ENCODE measurements at places on chromosomes 1 and 21.
A peak's percentile ranks its signal among the peaks of the same experiment; 100 is the strongest.

- no peak for DNase-seq
Measured at GRCh38 chr1:77514921-77515776, 167.3 kb downstream of the ZZZ3 start.

DNA sequence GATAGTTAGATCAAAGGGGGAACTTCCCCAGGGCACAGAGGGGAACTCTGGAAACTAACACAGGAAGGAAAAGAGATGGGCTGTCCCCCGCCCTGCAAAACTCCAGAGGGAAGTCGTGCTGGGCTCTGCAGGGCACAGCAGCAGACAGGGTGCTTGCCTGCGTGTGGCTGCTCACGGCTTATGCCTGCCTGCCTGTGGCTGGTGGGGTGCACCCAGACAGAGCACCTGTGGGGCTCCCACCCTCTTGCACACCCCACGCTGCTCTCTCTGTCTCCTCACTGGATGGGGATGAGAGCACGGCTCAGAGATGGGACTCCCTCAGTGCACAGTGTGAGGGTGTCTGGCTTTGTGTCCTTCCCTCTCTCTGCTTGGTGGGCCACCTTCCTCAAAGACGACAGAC lies 13.5 kb upstream of the ETV3L start:
- DNase-seq = no peak

GRCh38 chr1:174000371-174000770 lies 21.8 kb downstream of the RC3H1 start:
- DNase-seq = no peak

- DNase-seq = no peak
Measured at GRCh38 chr1:197374428-197374827, 106.4 kb downstream of the CRB1 start.

GRCh38 chr1:17204546-17205440 lies at the start of gene PADI1:
Gene PADI1 (plus strand): TSS chr1:17205128. CDS start chr1:17205218, 90 bp downstream.
- DNase-seq = no peak

DNA sequence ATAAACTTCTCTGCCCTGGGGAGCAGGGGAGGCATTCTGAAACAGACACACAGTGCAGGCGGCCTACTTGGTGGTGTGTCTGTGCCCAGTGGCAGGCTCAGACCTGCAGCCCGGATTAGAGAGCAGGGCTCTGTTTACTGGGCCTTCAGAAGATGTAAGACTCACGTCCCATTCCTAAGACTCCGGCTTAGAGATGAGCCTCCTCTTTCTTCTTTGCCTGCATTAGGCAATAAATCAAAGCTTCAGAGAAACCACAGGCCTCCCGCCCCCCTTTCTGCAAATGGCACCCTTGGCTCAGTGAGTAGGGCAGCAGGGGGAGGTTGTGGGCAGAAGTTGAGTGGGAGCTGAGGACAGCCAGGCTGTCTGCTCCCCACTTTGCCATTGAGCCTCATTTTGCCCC lies 35.8 kb downstream of the LGR6 start:
- no peak for DNase-seq

DNA sequence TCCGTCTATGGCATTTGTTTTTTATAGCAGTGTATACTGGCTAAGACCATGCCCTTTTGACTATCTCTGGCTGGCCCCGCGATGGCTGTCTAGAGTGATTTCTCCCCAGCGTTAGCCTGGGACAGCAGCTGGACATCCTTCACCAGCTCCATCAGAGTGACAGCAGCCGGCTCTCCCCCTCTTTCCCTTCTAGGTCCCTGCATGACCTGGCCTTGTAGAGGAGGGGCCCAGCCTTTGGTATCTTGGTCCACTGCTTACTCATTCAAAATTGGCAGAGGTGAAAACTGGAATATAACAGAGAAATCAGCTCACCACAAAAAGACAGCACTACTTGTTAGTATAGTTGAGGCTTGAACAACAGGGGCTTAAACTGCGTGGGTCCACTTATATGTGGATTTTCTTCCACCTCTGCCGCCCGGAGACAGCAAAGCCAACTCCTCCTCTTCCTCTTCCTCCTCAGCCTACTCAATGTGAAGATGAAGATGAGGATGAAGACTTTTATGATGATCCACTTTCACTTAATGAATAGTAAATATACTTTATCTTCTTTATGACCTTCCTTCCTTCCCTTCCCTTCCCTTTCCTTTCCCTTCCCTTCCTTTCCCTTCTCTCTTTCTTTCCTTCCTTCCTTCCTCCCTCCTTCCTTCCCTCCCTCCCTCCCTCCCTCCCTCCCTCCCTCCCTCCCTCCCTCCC lies 29.4 kb upstream of the B3GALNT2 start:
- no peak for DNase-seq

- DNase-seq = no peak
Measured at GRCh38 chr1:178376008-178376407, 120.8 kb downstream of the CLEC20A start.

- DNase-seq = no peak
Measured at GRCh38 chr1:28507646-28508434, 2.0 kb downstream of the RCC1 start.

- no peak for DNase-seq
Measured at GRCh38 chr1:44587796-44588460, 86.4 kb downstream of the TMEM53 start.

GRCh38 chr1:165895451-165895871 lies 68.0 kb downstream of the UCK2 start:
- DNase-seq = no peak

DNA sequence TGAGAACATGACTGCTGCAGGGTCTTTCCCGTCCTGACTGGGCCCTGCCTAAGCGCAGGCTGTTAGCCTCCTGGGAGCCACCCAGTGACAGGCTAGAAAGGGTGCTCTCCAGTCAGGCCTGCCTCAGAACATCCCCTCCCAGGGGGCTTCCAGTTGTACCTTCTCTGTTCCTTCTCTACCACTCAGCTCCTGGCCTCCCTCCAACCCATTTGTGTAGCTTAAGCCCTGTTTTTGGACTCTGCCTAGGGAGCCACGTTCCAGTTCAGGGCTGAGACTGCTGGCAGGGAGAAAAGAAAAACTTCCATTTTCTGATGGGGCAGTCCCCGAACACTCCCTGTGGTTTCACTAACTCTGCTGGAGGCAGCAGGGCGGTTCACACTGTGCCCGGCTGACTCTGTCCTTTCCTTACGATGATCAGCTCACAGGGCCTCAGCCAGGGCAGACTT lies 15.3 kb upstream of the POU3F1 start:
- no peak for DNase-seq

- no peak for DNase-seq
Measured at GRCh38 chr1:226603022-226603857, 54.7 kb downstream of the STUM start.

- DNase-seq = no peak
Measured at GRCh38 chr1:90074566-90074965, 79.7 kb downstream of the ZNF326 start.

DNA sequence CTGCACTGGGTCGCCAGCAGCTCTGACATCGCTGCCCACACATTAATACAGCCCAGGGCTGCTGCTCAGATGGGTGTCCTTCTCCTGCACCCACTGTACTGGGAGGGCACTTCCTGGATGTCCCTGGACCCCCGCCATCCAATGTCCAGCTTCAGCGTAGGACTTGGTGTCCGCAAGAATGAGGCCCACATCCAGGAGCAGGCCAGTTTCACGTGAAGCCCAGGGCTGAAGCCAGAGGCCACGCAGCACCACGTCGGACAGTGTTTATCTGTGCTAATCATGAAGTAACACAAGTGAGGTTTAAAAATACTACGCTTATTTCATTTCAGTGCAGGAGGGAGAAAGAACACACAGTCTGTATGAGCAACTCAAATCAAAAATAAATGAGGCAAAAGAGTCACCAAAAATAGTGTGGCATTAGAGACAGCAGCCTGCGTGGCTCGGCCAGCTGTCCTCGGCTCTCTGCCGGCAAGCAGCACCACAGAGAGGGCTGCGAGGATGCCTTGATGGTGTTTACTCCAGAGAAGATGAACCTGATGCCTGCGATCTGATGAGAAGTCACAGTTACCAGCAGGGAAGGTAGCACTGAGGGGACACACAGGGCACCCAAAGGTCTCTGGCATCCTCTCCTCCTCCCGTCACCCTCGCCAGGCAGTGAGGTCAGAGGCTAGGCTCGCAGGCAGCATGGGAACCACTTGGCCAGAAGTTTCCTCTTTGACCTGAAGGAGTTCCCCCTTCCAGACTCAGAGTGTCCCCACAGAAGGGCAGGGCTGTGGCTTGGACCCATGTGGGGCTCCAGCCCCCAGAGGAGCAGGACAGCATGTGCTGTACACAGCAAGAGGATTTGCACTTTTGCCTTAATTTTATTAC lies 22.1 kb upstream of the NPHP4 start:
- no peak for DNase-seq

DNA sequence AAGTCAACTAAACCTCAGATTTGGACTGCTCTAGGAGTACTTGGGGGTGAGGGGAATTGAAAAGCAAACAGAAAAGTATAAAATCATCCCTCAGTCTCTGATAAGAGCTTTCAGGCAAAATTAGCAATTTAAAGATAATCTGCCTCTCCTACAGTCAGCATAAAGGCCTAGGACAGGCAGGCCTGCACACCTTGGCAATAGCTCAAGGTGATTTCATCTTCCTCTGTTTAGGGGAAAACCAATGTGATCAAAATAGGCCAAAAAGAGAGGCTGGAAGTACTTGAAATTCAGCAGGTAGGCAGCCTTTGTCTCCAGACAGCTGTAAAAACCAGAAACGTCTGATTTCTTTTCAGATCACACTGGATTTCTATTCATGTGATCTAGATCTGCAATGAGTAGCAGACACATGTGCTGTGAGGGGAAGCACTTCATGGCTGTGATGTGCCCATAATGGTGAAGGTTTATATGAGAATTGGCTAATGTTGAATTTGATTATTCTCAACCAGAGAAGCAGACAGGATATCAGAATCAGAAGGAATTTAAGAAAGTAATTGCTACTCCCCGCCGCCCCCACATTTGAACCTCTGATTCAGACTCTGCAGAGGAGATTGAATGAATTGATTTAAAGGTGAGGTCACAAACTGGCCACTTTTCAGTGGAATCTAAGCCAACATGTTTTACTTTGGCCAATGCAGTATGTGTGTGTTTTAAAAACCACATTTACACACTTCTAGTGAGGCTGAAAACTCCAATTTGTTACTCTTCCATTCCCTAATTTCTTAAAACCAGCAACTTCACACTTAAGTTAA lies 45.8 kb upstream of the DNASE2B start:
- DNase-seq = no peak

GRCh38 chr1:228304766-228305395 lies 97.0 kb downstream of the OBSCN start:
- DNase-seq = no peak

- DNase-seq = no peak
Measured at GRCh38 chr1:85484716-85485115, 19.8 kb upstream of the DDAH1 start.

- DNase-seq = no peak
Measured at GRCh38 chr1:187411118-187411517, 582.4 kb downstream of the PLA2G4A start.

GRCh38 chr1:81617308-81617967 lies 183.3 kb upstream of the ADGRL2 start:
- DNase-seq = no peak

- no peak for DNase-seq
Measured at GRCh38 chr1:224639426-224639975, 23.4 kb downstream of the CNIH3 start.

DNA sequence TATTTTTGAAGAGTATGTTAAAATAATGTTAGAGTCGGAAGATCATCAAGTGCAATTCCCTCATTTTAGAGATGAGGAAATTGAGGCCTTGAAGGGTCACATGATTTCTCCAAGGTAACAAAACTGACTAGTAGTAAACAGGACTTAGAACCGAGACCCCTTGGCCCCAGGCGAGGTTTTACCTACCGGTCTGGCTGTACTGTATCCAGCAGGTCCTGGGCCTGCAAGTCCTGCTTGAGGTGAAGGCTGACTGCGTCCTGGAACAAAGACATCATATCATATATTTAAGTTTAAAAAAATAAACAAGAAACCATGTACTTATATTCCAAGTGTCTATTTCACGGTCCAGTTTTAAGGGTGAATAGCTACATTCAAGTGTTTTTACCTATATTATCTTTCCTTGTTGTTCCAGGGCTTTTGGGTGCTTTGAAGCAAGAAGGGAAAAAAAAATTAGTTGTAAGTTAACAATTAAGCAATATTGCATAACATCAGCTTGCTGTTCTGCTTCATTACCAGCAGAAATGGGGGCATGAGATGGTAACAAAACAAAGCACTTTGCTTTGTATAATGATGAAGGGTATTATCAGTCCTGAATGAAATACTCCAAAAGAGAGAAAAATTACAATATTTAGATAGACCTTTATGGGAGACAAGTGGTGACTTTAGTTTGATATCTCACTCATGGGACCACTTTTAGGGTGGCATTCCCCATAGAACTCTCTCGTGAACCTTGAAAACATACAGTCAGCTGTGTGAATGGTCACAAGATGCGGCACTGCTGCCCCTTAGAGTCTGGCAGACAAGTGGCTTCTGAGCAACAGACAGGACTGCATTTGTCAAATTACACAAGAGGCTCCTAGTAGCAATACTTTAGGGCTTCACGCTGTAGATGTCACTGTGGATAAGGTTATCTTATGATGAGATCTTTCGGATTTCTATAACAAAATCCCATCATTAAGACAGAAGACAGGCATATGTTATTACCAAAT lies 29.8 kb upstream of the CFAP298 start:
- no peak for DNase-seq

- no peak for DNase-seq
Measured at GRCh38 chr1:225868631-225869330, 13.4 kb downstream of the TMEM63A start.

GRCh38 chr1:107623431-107623830 lies 341.5 kb downstream of the VAV3 start:
- no peak for DNase-seq

DNA sequence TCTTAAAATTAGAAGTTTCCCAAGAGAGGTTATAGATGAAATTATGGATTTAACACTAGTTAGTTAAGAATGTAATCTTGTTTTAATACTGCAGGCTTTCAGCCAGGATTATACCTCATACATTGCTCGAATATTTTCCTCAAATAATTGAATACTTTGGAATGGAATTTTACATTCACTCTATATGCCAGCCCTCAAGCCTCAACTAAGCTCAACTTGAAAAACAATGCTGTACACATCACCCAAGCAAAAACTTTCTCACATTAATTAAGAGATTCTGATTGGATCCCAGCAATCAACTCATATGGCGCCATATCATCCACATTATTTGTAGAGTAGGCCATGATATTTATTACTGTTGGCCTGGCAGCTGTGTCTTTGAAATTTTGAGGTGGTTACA lies 710.7 kb upstream of the ADAMTS5 start:
- no peak for DNase-seq

- DNase-seq = no peak
Measured at GRCh38 chr1:93907718-93908117, 1.5 kb downstream of the GCLM start.

GRCh38 chr21:34889320-34889675 lies 159.8 kb downstream of the RUNX1 start:
- DNase-seq = peak; percentile 64

GRCh38 chr1:17734609-17735008 lies 20.5 kb upstream of the ACTL8 start:
- DNase-seq = no peak

- DNase-seq = no peak
Measured at GRCh38 chr1:25647863-25648262, 31.3 kb downstream of the MAN1C1 start.

Measured in stimulated activated naive CD4-positive, alpha-beta T cell (primary cell).